ENCODE measurements at places on chromosomes 16 and 17.

GRCh38 chr16:77660311-77660710 is 62.0 kb upstream of the NUDT7 start:
- DNase-seq = no peak

GRCh38 chr17:81339191-81339533 is 44.1 kb upstream of the SLC38A10 start:
- DNase-seq = no peak

DNA sequence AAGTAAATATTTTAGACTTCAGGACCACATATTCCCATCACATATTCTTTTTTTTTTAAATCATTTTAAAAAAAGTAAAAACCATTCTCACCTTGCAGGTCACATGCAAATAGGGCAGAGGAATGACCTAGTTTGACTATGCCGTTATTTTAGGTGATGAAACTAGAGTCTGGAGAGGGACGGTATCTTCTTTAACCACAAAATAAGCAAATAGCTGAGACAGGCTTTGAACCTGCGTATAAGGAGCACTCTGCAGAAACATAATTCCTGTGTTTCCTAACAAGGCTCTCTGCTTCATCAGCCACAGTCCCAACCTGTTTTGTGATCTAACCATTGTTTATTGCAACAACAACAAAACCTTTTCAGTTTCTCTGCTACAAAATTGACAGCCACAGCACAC is 121.5 kb downstream of the PCTP start:
- no peak for DNase-seq

GRCh38 chr17:2174468-2175293 is 119.8 kb downstream of the HIC1 start:
- DNase-seq = no peak

DNA sequence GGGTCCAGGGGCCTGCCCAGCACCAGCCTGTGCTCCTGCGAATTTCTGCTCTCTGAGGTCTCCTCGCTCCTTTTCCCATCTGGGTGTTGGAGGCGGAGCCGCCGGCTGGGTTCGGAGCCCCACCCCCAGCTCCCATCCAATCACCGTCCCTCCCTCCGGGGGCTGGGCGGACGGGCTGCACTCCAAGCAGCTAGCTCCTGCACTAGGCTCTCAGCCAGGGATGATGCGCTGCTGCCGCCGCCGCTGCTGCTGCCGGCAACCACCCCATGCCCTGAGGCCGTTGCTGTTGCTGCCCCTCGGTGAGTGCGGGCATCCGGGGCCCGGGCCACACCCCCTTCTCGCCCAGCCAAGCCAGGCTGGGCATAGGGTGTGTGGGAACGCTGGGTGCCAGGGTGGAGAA is at the start of gene NRN1L:
NRN1L (plus strand) TSS at position 202 of the 400 bp plus-strand sequence; CDS start at position 221, 19 bp downstream.
- no peak for DNase-seq

DNA sequence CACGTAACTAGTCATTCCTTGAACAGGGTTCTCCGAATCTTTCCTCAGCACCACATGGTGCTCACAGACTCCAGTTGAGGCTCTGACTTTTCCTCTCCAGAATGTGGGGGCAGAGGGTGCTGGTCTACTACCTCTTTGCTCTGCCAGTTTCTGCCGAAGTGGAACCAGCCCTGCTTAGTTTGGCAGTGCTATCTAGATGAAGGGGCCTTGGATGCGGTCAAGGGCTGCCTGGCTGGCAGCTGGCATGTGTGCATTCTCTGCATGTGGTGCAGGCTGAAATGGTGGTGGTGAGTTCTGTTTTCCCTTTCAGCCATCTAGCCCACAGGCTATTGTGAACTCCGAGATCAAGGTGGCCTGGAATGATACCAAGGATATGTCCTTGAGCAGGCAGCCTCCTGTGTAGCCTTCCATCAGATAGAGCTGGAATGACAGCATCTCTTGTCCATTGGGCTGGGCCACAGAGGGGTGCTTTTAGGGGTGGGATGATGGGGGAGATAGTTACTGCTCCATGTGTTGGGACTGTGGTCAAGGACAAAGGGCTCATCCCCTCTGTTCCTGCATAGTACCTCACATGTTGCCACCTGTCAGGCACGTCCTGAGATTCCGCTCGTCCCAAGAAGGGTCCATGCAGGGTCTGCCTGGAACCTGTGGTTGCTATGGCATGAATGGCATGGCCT is 2.0 kb downstream of the DYNLL2 start:
- DNase-seq = no peak

DNA sequence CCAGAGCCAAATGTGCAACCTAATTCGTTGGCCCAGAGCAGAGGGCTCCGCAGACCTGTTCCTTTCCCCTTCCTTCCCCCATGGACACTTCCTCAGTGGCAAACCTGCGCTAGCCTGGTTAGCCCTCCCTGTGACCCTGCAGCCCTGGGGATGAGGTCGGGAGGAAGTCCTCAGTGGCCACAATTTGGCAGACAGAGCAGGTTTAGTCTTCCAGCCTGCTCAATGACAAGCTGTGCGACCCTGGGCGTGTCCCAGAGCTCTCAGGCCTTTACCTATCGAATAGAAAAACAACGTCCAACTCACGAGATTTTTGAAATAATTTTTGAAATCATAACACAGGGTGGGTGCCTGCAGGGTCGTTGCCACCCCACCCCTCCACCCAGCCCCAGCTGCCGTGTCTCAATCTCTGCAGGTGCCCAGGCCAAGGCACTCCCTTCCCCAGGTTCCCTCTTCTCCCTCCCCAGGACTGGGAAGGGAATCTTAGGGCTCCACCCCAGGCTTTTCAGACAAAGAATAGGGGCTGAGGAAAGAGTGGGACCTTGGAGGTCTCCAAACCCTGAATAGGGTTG is 1.4 kb downstream of the HBM start:
- no peak for DNase-seq

Data from HL-60 (cell line).